Hepatic stellate cell (primary cell): ENCODE measurements at places on chromosomes 5 and 9.

GRCh38 chr5:55372130-55372925 is 64.5 kb downstream of the MTREX start:
- no peak for DNase-seq

- no peak for DNase-seq
Observed at GRCh38 chr9:123832858-123833650, 96.9 kb downstream of the DENND1A start.

DNA sequence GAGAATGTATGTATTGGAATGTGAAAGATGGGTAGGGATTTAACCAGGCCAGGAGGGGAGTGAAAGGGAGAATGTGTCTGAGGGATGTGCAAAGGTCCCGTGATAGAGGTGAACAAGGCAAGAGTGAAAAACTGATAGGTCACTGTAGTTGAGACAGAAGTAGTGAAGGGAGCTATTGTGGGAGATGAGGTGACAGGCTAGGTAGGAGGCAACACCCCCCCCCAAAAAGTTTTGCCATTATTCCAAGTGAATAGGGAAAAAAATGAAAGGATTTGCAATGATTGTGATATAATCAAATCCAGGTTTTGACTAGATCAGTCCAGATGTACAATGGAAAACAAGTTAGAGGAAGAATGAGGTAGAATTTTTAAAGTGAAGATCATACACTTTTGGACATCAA is 136.6 kb upstream of the GPR151 start:
- no peak for DNase-seq

DNA sequence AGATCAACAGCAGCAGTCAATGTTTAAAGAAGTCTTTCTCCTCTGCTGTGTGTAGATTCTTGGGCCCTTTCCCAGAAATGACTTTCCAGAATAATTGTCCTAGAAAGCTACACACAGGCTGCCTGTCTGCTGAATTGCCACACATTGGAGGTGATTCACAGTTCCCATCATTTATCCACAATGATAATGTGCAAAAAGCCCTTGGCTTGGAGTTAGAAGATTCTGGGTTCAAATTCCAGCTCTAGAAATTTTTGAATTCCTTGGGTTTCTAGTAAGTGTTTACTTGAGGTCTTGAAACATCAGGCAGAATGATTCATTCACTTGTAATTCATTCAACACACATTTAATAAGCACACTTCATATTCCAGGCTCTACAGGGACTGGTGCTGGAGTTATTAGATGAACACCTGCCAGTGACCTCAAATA is 28.6 kb upstream of the EPB41L4B start:
- peak; percentile 23 for DNase-seq

GRCh38 chr5:139147483-139148087 is 50.6 kb downstream of the SIL1 start:
- peak; percentile 40 for DNase-seq

GRCh38 chr9:87167582-87167981 is 220.3 kb upstream of the GAS1 start:
- no peak for DNase-seq

- DNase-seq = no peak
Observed at GRCh38 chr9:135880438-135880837, 26.9 kb downstream of the CAMSAP1 start.
